ENCODE measurements at places on chromosomes 5 and 9.
A peak's percentile ranks its signal among the peaks of the same experiment; 100 is the strongest.

- peak; percentile 17 for DNase-seq
These were observed 46.1 kb downstream of the DCP2 start for GRCh38 chr5:113022661-113023060.

GRCh38 chr9:75889977-75890471 is 449 bp upstream of the PCSK5 start:
- no peak for DNase-seq

- no peak for DNase-seq
These were observed 24.7 kb upstream of the TNFSF15 start for GRCh38 chr9:114830546-114830945.

GRCh38 chr9:93513606-93514005 is 60.2 kb upstream of the FAM120AOS start:
- DNase-seq: no peak

DNA sequence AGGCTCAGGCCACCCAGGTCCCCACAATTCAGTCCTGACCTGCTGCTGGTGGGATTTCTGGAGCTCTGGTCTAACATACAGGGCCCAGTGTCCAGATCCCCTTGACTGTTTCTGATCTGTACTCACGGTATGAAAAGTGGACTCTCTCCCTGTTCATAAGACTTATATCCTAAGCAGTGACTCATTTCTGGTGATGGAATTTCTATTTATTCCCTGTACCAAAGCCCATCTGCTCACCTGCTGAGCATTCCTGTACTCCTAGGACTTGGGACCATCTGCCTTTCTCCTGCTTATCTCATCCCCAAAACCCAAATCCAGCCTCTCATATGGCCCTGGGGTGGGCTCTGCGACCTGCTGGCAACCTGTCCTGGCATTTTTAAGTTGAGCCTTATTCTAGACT is 86.6 kb downstream of the APBA1 start:
- DNase-seq: no peak

DNA sequence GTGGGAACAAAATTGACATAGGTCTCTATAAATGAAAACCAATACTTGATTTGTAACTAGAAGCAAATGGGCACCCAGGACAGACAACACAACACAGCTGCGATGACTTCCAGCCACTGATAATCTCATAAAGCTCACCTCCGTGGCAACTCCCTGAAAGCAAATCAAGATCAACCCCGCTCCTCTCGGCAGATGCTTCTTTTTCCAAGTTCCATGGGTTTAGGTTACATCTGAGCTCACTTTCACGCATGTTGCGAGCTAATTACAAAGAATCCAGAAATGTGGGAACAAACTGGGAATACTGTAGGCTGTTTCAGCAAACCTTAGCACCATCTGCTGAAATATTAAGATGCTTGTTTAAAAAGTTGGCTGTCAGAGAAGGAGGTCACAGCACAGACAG is 153.9 kb downstream of the ELAVL2 start:
- no peak for DNase-seq

GRCh38 chr5:178454303-178454702 is 135.9 kb downstream of the COL23A1 start:
- DNase-seq: no peak

DNA sequence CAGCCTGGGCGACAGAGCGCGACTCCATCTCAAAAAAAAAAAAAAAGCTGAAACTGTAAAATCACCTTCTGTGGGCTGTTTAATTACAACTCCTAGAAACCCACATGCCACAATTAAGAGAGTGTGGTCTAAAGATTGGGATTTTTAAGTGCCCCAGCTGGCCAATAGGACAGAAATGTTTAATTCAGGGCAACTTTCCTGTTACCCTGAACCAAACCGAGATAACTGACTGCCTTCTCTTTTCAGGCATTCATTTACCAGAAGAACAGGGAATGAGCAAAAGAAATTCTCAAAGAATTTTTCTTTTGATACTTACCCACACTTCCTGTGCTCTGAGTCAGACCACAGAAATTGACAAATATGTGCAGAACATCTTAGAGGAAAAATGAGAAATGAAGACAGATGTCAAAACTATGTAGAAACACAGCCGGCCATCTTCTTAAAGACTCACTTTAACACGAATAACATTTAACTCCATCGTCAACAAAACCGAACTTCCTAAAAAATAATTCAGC is 221.3 kb upstream of the DAPK1 start:
- DNase-seq: no peak

DNA sequence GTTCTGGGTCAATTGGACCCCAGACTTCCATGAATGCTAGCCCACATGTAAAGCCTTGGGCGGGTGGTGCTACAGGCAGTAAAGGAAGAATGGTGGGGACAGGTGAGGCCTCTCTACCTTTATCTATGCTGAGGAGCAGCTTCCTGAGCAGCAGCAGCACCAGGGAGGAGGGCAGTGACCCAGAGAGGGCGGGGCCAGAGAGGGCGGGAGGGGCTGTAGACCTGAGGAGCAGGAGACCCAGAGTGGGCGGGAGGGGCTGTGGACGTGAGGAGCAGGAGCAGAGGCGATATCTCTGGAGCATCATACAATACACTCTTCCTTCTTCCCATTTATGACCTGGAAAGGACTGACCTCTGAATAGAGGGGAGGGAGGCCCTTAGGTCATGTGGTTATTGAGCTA is 165.9 kb downstream of the MTRR start:
- DNase-seq: no peak

- DNase-seq: no peak
These were observed 35.6 kb upstream of the SEMA4D start for GRCh38 chr9:89533411-89534095.

DNA sequence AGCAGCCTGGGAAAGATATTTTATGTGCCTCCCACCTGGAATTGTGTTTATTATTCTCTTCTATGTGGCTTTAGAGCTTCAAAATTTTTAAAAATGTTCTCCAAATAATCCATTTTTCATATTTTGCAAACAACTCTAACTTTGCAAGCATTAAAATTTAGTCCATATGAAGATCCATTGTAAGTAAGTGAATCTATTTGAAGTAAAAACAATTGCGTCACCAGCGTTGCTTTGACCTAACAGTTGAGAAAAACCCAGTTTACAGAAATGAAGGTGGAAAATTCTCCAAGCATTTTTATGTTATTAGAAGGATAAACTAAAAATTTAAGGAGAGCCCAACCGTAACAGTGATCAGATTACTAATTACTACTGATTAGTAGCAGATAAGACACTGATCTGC is 38.9 kb upstream of the TLX3 start:
- no peak for DNase-seq

DNA sequence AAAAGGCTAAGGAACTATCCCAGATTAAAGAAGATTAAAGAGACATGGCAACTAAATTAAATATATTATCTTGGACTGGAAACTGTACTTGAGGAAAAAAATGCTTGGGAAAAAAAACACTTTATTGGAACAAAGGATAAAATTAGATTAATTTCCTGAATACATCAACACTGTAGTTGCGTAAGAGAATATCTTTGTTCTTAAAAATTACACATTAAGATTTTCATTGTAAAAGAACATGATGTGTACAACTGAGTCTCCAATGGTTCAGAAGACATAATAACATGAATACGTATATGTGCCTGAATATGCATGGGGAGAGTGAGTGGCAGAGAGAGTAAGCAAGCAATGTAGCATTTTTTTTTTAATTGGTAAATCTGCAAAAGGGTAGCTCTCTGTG is 2.8 kb downstream of the AP3B1 start:
- no peak for DNase-seq

- no peak for DNase-seq
These were observed 107.7 kb downstream of the GDA start for GRCh38 chr9:72256931-72257330.

DNA sequence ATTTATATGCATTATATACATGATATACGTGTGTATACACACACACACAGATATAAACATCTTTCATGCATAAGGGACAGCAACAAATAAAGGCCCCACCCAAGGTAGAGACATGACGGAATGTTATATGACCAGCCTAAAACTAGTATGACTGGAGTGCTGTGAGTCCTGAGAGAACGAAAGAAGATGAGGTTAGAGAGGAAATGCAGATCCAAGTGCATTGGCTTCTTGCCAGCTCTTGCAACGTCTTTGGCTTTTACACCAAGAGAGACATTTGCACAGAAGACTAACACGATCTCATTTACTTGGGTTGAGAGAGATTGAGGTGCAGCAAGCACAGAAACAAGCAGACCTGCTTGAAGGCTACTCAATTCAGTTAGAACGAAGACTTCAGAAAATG is 23.0 kb downstream of the CDH10 start:
- no peak for DNase-seq

- no peak for DNase-seq
These were observed 173.3 kb downstream of the RMI1 start for GRCh38 chr9:84153885-84154284.

DNA sequence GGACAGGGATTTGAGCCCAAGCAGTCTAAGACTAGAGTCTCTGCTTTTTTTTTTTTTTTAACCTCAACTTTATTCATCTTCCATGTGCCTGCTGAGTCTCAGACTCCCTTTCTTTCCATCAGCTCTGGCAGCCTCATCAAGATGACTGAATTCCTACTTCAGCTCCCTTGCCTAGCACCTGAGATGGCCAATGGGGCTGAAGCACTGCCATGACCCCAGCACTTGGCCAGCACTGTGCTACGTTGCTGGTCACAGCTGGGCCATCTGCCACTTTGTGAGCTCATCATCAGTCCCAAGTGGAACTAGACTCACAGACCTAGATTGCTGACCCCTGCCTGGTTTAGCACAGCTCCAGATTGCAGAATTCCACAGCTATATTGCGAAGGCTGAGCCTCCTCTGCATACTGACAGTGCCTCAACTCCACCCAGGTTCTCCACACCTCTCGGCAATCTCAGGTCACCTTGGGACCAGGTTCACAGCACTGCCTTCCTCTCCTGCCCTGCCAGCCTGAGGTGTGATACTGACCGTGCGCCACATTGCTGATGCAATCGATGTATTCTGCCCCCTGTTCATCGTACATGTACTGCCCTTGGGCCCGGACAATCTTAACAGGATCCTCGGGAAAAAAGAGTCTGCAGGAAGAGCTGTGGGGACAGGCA is 1.6 kb downstream of the PHYKPL start:
- DNase-seq: no peak

- no peak for DNase-seq
These were observed 113.8 kb upstream of the VCAN start for GRCh38 chr5:83357621-83358231.

DNA sequence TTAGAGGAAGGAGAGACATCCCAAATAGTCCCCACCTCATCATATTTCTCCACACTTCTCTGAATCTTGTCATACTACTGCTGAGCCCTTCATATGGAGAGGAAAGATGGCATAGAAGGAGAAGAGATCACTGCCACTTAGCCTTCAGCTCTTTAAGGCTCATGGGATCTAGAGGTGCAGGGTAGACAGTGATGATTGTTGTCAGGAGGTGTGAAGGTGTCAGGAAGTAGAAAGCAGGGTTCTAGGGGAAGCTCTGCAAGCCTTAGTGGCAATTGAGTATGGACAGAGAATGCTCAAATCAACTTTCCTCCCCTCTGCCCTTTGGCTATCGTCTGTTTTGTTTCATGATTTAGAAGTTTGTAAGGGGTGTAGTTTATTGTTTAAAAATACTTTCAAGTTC is 505.7 kb downstream of the ZNF608 start:
- no peak for DNase-seq

- DNase-seq: no peak
These were observed 12.1 kb downstream of the TTLL11 start for GRCh38 chr9:122080986-122081385.

DNA sequence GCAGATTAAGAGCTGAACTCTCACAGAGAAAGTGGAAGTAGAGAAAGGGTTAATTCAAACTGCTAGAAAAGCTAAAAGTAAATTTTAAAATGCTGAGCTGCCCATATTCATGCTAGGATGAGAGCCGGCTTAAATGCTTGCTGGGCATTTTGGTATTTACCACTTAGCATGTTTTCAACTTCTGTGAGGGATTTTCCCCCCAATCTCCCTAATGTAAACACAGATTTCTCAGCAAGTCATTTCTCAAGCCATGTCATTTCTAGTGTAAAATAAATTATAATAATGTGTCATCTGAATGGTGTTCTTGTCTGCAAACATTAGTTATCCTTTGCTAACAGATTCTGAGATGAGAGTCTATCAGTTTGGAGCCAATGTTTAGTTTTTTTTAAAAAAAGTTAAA is 22.3 kb downstream of the RPS23 start:
- no peak for DNase-seq

DNA sequence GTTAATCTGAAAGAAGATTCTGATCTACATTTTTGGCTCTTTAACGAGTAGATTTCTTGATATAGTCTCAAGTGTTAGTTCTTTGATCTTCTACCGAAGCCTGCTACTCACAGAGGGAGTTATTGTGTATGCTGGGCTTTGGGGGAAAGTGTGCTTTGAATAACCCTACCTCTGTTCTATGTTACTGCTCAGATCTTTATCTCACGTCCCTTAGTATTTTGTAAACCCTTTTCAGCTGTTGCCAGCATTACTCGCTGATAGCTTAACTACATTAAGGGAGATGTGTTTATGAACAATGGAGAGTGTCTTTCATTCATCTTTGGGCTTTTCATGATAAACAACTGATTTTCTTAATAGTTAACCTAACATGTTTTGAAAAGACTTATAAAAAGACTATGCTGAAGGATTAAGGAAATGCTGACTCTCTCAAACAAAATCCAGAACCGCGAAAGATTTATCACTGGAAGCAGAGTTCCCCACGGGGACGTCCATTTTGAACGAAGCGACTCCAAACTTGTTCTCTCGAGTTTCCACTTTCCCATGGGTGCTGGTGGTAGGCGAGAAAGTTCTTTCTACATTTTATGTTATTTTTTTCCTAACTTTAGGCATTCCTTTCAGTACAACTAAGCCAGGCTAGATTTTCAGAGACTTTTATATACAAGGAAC is 27.9 kb upstream of the ALDH1A1 start:
- DNase-seq: no peak

- DNase-seq: no peak
These were observed 118.4 kb downstream of the PAM start for GRCh38 chr5:102873379-102873932.

- no peak for DNase-seq
These were observed 174.0 kb downstream of the MAPKAP1 start for GRCh38 chr9:125532812-125533594.

- DNase-seq: no peak
These were observed 309.6 kb downstream of the MLLT3 start for GRCh38 chr9:20312732-20313131.

GRCh38 chr5:93677359-93677891 is 64.0 kb downstream of the POU5F2 start:
- no peak for DNase-seq

DNA sequence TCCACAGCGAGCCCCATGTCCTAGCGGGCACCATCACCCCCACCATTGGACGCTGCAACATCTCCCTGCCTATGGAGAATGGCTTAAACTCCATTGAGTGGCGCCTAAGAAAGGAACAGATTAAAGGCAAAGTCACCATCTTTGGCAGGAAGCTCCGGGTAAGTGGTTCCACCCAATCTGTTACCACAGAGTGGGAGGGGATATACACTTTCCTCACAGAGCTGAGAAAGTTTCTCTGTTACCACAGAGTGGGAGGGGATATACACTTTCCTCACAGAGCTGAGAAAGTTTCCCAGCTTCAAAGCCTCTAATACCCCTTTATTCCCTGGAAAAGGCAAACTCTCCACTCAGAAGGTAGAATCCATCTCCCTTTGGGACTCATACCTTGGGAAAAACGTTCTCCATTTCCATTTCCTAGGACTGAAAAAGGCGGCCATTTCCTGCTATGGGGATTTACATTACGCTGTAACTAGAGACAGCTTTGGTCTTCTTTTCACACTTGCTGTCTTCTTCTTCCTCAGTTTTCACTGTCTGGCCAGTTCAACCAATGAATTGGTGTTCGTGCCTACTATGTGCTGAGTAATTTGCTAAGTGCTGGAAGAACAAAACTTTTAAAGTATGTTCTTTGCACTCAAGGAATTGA is 63.4 kb upstream of the WWC1 start:
- DNase-seq: no peak

Measured in NCI-H1048 (cell line).